ENCODE measurements at places on chromosomes 11 and 22. TPM values are rescaled to one million over a fixed set of nuclear protein-coding genes. Genes with fewer than 3 reads are reported as not detected.

DNA sequence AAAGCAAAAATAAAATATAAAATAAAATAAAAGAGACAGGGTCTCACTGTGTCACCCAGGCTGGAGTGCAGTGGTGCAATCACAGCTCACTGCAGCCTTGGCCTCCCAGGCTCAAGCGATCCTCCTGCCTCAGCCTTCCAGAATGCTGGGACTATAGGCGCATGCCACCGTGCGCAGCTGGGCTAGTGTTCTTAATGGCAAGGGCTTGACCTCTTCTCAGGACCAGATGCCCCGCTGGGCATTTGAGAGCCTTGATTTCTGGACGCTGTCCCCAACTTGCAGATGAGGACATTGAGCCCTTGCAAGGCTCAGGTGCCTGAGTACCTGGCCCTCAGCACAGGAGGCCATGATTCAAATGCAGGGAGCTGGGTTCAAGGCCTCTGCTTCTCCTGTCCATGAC lies 82.6 kb downstream of the DHCR7 start:
- no peak overlapping the region for H3K27ac ChIP-seq
- H3K27me3 ChIP-seq, result peaks cover 16% of the 10 kb centered on the region
- DNase-seq, result no peak
- H3K4me3 ChIP-seq, result no peak overlapping the region
- H3K4me1 ChIP-seq, result no peaks in the 10 kb centered on the region
- no peaks in the 10 kb centered on the region for H3K36me3 ChIP-seq

GRCh38 chr11:2779499-2779980 lies 79.7 kb upstream of the KCNQ1OT1 start:
- peak overlapping the region; percentile 8 for H3K27ac ChIP-seq
- peaks cover 33% of the 10 kb centered on the region for H3K4me1 ChIP-seq
- no peaks in the 10 kb centered on the region for H3K36me3 ChIP-seq
- peaks cover 1% of the 10 kb centered on the region for H3K27me3 ChIP-seq

DNA sequence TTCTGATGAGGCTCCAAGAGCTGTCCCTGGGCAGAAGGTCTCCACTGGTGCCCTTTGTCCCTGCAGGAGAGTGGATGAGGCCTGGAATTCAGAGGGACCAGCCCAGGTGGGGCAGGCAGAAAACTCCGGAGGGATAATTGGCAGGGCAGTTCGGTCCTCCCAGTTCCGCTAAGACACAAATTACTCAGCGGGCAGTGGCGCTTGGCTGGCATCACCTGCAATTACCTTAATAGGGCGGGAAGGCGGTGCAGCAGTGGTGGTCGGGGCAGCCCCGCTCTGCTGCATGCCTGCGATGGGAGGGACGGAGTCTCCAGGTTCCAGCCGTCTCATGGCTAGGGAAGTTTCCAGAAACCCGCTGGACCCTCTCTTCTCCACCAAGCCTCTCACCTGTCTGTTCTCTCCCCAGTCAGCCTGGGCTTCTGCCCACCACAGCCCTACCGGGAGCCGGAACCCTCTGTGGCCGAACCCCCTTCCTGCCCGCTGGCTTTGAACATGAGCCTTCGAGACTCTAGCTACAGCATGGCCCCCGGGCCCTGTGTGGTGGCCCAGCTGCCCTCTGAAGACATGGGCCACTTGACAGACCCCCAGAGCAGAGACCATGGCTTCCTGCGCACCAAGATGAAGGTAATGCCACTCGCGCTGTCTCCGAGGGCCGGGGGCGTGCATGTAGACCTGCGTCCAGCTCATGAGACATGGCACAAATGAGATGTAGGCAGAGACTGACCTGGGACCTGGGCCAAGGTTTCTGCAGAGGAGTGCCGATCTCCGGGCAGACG lies 7.0 kb downstream of the OVOL1 start:
- DNase-seq, result no peak
- no peaks in the 10 kb centered on the region for H3K4me1 ChIP-seq
- H3K27ac ChIP-seq, result no peak overlapping the region
- peaks cover 21% of the 10 kb centered on the region for H3K27me3 ChIP-seq
- H3K4me3 ChIP-seq, result no peak overlapping the region

DNA sequence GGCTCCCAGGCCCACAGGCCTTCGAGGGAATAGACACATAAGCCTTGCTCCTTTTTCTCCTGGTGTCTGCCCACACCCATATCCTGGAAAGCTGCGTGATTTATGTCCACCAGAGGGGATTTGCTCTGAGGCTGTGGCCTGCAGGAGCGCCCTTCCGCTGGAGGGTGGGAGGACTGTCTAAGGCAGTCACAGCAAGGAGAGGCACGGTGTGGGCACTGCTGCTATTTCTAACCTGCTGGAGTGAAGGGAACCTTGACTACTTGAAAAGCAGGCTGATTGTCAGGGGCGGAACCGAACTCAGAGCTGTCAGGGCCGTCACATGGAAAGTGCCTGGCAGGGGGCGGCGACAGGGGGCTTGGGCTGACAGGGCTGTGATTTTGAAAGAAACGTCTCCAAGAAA lies 3.7 kb downstream of the UPB1 start:
- no peaks in the 10 kb centered on the region for H3K36me3 ChIP-seq
- peak; percentile 53 for DNase-seq
- no peak overlapping the region for H3K27ac ChIP-seq
- no peaks in the 10 kb centered on the region for H3K4me1 ChIP-seq
- H3K27me3 ChIP-seq, result peaks cover 11% of the 10 kb centered on the region

DNA sequence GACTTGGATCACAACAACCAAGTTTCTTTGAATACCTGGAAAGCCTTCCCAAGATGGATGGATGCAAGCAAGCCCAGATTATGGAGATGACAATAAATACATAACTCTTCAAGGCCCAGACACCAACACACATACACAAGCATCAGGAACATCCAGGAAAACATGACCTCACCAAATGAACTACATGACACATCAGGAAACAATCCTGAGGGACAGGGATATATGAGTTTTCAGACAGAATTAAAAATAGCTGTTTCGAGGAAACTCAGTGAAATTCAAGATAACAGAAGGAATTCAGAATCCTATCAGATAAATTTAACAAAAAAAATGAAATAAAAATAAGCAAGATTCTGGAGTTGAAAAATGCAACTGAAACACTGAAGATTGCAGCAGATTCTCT lies 659.4 kb downstream of the METTL15 start:
- DNase-seq, result no peak
- no peak overlapping the region for H3K4me3 ChIP-seq
- no peaks in the 10 kb centered on the region for H3K27me3 ChIP-seq
- peaks cover 7% of the 10 kb centered on the region for H3K4me1 ChIP-seq

- no peaks in the 10 kb centered on the region for H3K36me3 ChIP-seq
- no peak within 1 kb of the TSS for H3K27ac ChIP-seq
- H3K27me3 ChIP-seq, result no peaks in the 10 kb centered on the region
- no peak within 1 kb of the TSS for H3K4me3 ChIP-seq
Observed at GRCh38 chr11:6920702-6921101, at the start of gene OR2D3. Gene OR2D3, plus strand, starts transcription at chr11:6921002. Its CDS starts 0 bp downstream, at chr11:6921002.

- H3K36me3 ChIP-seq, result no peaks in the 10 kb centered on the region
- peaks cover 39% of the 10 kb centered on the region for H3K4me1 ChIP-seq
- no peak for DNase-seq
Observed at GRCh38 chr11:44032299-44033085, 15.3 kb upstream of the ACCSL start.

DNA sequence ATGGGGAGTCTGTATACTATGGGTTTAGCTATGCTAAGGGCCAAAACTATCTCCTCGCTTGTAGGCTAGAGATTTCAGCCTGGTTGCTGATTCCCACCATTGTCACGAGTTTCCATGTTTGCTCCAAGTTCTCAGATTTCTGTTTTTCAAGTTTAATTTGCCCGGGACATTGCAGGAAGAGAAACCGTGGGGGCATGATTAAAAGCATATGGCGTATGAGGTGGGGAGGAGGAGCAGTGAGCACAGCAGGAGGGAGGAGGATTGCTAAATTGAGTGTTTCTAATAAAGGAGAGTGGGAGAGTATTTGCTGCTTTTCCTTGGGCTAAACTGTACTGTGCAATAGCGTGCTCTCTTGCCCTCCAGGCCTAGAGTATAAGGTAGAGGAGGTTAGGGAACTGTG lies 558.4 kb downstream of the METTL15 start:
- H3K36me3 ChIP-seq, result no peaks in the 10 kb centered on the region
- no peak overlapping the region for H3K4me3 ChIP-seq
- H3K4me1 ChIP-seq, result peaks cover 5% of the 10 kb centered on the region
- no peak for DNase-seq
- no peak overlapping the region for H3K27ac ChIP-seq

- H3K27me3 ChIP-seq, result no peaks in the 10 kb centered on the region
- peaks cover 10% of the 10 kb centered on the region for H3K36me3 ChIP-seq
Observed at GRCh38 chr22:31585161-31585859, 76.7 kb downstream of the PISD start.

- H3K36me3 ChIP-seq, result no peaks in the 10 kb centered on the region
- peaks cover 4% of the 10 kb centered on the region for H3K4me1 ChIP-seq
- no peak overlapping the region for H3K27ac ChIP-seq
- peak overlapping the region; percentile 56 for H3K4me3 ChIP-seq
- DNase-seq, result peak; percentile 88
Observed at GRCh38 chr11:64887757-64888405, 9.5 kb upstream of the EHD1 start.

DNA sequence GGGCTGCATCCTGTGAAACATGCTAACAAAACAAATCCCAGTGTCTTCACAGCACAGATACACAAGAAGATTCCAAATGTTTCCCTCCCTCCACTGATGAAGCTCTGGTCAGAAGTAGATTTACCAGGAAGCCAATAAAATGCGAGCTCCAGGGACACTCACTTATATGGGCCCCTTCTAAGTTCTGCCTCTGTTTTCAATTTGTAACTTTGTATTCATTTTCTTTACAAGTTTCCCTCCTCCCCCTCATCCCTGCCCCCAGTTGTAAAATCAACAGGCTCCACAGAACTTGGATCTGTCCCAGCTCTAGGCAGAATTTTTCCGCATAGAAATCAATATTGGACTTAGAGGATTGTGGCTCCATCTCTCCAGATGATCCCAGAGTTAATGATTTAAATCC lies 48.1 kb upstream of the ME3 start:
- H3K36me3 ChIP-seq, result peaks cover 5% of the 10 kb centered on the region
- H3K4me1 ChIP-seq, result peaks cover 53% of the 10 kb centered on the region
- peak overlapping the region; percentile 72 for H3K27ac ChIP-seq
- DNase-seq, result no peak

DNA sequence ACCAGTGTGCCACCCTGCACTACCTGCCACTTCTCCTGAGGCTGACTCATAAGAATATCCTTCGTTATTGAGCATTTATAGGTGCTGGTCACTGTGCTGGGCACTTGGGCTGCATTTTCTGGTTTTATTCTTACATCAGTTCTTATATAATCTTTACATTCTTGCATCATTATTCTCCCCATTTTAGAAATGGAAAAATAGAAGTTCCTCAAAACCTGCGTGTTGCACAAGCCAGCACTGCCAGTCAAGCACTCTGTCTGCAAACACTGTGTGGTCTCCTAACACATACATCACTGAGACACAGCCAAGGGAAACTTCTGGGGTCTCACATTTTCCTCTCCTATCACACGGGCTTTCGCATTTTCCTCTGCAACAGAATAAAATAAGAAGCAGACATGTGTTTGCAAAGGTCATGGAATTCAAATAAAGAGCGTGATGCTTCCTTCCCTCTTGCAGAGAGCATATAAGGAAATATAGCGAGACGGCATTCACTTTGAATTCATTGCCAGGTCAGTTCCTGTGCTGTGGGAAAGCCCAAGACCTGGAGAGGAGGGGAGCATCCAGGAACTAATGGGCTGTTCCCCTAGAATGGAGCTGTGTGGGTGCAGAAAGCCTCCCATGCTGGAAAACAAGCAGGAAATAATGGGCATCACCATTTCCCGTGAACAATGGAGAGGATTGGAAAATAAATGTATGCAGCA lies 73.9 kb upstream of the SEZ6L start:
- H3K4me3 ChIP-seq, result no peak overlapping the region
- no peak overlapping the region for H3K27ac ChIP-seq
- H3K27me3 ChIP-seq, result peaks cover 9% of the 10 kb centered on the region
- no peaks in the 10 kb centered on the region for H3K36me3 ChIP-seq

GRCh38 chr11:14249121-14249963 lies 109.6 kb downstream of the RRAS2 start:
- H3K4me3 ChIP-seq, result no peak overlapping the region
- H3K27ac ChIP-seq, result no peak overlapping the region
- H3K36me3 ChIP-seq, result no peaks in the 10 kb centered on the region

GRCh38 chr11:68584991-68585524 lies 99.3 kb upstream of the GAL start:
- H3K36me3 ChIP-seq, result peaks cover 14% of the 10 kb centered on the region
- no peak overlapping the region for H3K4me3 ChIP-seq
- H3K27ac ChIP-seq, result no peak overlapping the region
- H3K27me3 ChIP-seq, result no peaks in the 10 kb centered on the region

GRCh38 chr11:57653163-57653562 lies 3.5 kb upstream of the YPEL4 start:
- DNase-seq, result no peak
- peaks cover 33% of the 10 kb centered on the region for H3K4me1 ChIP-seq
- no peak overlapping the region for H3K27ac ChIP-seq
- no peak overlapping the region for H3K4me3 ChIP-seq
- peaks cover 11% of the 10 kb centered on the region for H3K27me3 ChIP-seq

DNA sequence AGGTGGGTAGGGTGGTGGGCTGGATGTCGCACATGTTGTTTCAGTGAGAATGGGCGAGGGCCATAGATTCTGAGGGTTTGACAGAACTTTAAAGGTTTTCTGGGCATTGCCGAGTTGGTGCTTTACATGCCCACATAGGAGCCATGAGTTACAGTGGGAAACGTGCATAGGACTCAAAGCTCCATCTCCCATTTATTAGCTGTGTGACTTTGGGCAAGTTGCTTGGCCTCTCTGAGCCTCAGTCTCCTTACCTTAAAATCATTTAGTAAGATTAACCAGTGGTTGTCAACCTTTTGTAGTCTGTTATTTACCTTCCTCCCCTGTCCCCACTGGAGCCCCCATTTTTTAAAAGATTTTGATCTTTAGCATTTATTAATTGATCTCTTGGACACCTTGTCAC lies 67.4 kb downstream of the SYT13 start:
- no peaks in the 10 kb centered on the region for H3K27me3 ChIP-seq
- no peak overlapping the region for H3K27ac ChIP-seq
- no peak overlapping the region for H3K4me3 ChIP-seq
- H3K36me3 ChIP-seq, result peaks cover 10% of the 10 kb centered on the region

The MPZL2 gene
- not detected for total RNA-seq

The CDON gene
- 26.8 TPM for total RNA-seq

The C22orf15 gene
- not detected for total RNA-seq

The IL10RA gene
- total RNA-seq, result 0.12 TPM

The MMP8 gene
- total RNA-seq, result not detected

The ME3 gene
- total RNA-seq, result 14.2 TPM

The OR5A1 gene
- not detected for total RNA-seq

The TRIM48 gene
- total RNA-seq, result not detected

The IRAG1 gene
- 50.6 TPM for total RNA-seq

The YPEL4 gene
- total RNA-seq, result not detected

The FXYD6 gene
- 0.53 TPM for total RNA-seq
